ENCODE measurements at places on chromosomes 16 and 17. TPM values are rescaled to one million over a fixed set of nuclear protein-coding genes. Genes with fewer than 3 reads are reported as not detected.

Gene UNC119
- total RNA-seq, result 30.2 TPM

Gene ZSCAN10
- not detected for total RNA-seq

Gene EPN2
- total RNA-seq, result 20.2 TPM

Gene CA5A
- not detected for total RNA-seq

Gene ABCC3
- 0.64 TPM for total RNA-seq

Gene MSRB1
- total RNA-seq, result 13.7 TPM

Gene AIPL1
- total RNA-seq, result 0.67 TPM

Gene OTOP2
- total RNA-seq, result not detected

All from mammary microvascular endothelial cell (primary cell).